Naive thymus-derived CD4-positive, alpha-beta T cell (primary cell): ENCODE measurements at places on chromosomes 1 and 21. TPM values are rescaled to one million over a fixed set of nuclear protein-coding genes. Genes with fewer than 3 reads are reported as not detected.

- H3K4me1 ChIP-seq = no peaks in the 10 kb centered on the region
- no peaks in the 10 kb centered on the region for H3K36me3 ChIP-seq
- DNase-seq = no peak
- no peak overlapping the region for H3K27ac ChIP-seq
- no peaks in the 10 kb centered on the region for H3K27me3 ChIP-seq
- H3K4me3 ChIP-seq = no peak overlapping the region
Measured at GRCh38 chr1:157147906-157148700, 9.9 kb upstream of the ETV3 start.

DNA sequence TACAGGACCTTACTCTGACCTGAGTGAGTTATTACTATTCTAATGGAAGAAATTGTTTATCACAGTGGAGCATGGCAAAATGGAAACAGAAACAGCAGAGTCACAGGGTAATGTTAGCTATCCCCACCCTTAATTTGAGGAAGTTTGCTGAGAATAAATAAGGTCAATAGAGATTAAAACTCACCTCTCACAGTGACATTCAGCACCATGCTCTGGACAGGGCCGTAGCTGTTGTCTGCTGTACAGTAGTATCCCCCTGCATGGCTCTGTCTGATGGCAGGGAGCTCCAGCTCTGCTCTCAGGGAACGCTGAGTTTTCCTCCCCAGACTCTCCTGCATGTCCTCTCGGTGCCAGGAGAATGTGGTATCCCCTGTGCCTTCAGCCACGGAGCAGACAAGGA, 11.9 kb downstream of the FCRL4 start:
- DNase-seq = no peak
- H3K4me3 ChIP-seq = no peak overlapping the region
- H3K36me3 ChIP-seq = no peaks in the 10 kb centered on the region
- no peaks in the 10 kb centered on the region for H3K27me3 ChIP-seq
- H3K27ac ChIP-seq = no peak overlapping the region

- no peak for DNase-seq
- H3K4me1 ChIP-seq = peaks cover 9% of the 10 kb centered on the region
- no peaks in the 10 kb centered on the region for H3K36me3 ChIP-seq
- H3K27ac ChIP-seq = no peak overlapping the region
- no peaks in the 10 kb centered on the region for H3K27me3 ChIP-seq
Measured at GRCh38 chr1:226825746-226826100, 44.7 kb upstream of the PSEN2 start.

CLCA1 gene
- total RNA-seq = not detected
